T-cell (primary cell): ENCODE measurements at places on chromosomes 7 and 10.

- DNase-seq: no peak
Measured at GRCh38 chr10:14524691-14525324, 194.1 kb upstream of the FRMD4A start.

DNA sequence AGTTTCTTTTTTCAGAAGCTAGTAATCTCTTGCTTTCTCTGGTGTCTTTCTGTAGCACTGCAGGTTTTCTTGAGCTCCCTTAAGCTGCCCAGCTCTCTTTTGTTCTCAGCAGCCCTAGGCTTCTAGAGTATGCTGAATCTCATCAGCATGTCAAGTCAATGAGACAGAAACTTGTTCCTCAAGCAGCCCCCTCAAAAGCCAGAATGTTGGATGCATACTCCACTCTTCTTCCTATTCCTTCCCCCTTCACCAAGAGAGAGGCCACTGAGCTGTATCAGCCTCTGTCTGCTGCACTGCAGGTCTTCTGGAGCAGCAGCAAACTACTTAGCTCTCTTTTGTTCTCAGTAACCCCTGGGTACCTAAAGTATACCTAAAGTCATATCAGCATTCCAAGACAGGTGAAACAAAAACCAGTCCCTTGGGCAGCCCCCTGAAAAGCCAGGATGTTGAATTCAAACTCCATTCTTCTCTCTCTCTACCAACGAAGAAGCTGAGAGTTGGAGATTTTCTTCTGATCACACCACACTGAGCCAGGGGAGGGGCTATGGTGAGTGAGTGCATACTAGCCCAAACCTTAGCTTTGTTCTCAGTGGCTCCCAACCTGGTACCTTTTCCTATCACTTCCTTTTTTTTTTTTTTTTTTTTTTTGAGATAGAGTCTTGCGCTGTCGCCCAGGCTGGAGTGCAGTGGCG, 73.3 kb upstream of the WAC start:
- no peak for DNase-seq

DNA sequence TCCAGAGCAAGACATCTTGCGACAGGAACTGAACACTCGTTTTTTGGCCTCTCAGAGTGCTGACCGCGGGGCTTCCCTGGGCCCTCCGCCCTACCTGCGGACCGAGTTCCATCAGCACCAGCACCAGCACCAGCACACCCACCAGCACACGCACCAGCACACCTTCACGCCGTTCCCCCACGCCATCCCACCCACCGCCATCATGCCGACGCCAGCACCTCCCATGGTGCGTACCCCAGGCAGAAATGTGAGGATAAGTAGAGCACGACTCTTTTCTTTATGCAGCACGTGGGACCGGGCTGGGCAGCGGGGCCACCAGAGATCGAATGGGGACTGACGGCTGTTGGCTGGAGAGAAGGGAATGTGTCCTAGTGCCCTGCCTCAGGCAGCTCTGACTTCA, 365.8 kb upstream of the GALNT17 start:
- DNase-seq: no peak

- peak; percentile 47 for DNase-seq
Measured at GRCh38 chr10:70115948-70116682, 16.5 kb downstream of the AIFM2 start.

DNA sequence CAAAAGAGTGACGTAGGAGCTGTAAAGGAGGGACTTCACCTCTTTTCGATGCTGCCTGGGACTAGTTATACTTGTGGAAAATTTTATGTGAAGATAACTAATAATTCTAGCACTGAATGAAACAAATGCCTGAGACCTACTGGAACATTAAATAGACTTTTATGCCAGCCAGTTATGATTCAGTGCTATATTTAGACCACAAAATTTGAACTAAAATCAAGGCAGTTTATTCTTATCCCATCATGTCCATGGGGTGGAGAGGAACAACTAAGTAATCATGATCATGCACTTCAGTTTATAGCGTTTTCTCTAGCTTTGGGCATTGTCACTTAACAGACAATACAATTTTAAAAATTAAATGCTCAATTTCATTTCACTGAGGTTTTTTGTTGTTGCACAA, 76.7 kb downstream of the ZEB1 start:
- no peak for DNase-seq

DNA sequence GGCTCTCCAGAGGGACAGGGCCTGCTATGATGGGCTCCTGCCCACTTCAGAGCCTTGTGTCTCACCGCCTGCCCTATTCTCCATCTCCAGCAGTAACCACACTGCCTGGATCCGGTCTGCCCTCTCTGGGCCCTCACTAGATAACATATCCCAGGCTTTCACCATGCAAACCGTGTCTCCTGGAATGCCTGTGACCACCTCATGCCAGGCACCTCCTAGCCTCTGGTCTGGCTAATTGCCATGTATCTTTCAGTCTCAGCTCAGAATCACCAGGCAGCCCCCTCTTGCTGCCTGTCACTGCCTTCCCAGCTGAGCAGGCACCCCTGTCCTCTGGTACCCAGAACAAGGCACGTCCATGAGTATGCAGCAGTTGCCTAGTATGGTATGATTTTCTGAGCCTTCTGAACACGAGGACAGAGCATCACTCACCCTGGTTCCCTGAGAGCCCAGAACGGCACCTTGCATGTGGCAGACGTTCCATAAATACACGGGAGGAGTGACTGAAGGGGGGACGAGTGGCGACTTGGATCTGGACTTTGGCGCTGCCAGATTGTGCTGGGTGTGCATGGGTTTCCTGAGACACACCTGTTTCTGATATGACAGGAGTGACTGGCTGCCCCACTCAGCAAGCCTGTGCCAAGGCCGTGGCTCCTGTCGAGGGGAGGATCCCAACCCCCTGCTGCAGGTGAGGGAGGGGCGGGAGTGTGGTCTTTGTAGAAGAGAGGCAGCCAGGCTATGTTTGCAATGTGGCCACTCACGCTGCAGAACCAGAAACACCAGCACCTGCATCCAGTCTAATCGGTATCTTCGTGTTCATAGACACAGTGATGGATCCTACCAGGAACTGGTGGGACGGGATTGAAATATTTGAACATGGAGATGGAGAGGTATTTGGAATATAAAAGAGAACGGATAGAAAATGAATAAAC, 95.2 kb downstream of the VOPP1 start:
- DNase-seq: no peak

DNA sequence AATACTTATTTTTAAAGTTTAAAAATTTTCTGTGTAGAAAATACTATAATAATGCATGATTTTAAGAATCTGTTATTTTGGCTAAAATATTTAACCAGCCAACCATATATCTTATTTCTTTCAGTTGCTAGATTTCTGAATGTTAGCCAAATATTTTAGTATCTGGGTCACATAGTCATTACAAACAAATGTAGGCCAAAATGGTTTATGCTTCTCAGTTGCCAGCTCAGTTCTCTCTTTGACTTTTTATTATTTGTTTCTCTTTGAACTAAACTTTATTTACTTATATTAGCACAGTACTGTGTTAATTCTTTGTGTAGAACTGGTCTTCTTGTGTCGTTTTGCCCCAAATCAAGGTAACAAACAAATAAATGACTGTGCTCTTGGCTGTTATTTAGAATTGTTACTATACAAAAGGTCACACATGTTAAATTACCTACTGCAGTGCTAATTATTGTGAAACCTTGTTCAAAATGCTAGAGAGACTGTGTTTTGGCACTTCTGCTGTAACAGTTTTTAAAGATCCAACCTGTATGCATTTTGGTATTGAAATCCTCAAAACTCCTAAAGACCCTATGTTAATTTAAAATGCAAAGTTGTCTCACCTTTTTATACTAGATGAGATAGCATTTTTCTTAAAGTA, 39.8 kb downstream of the ZEB1 start:
- no peak for DNase-seq

GRCh38 chr10:3409928-3410327, 237.3 kb upstream of the PITRM1 start:
- no peak for DNase-seq

DNA sequence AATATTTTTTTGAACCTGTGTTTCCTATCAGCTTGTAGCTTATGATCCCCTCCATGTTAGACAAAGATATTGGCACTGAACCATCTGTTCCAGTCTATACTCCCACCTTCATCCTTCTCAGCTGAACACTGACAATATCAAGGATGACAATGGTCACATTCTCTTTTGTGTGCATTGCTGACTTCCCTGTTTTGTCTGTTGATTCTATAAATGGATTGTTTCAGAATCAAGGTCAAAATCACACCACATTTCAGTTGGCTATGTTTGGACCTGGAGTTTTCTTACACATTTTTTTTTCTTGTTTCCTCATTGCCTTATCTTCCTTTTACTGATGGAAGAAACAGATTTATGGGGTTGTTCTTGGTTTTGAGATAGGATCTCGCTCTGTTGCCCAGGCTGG, 11.3 kb upstream of the SMURF1 start:
- DNase-seq: no peak

DNA sequence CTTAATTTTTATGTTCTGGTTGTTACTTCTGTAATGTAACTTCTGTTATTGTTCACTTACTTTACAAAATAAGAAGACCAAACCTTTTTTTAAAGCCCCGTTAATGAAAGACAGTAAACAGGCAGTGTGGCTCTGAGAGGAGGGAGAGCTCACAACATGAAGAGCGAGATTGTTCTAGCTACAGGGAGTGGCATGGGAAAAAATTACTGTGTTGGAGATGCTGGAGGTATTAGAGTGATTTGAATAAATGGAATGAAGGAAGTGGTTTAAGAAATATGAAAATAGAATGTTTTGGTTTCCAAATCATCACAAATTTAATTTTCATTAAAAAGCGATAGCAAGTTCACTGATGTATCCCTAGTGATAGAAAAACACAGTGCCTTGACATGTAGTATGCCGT, 31.8 kb downstream of the REEP3 start:
- no peak for DNase-seq

- no peak for DNase-seq
Measured at GRCh38 chr7:7207876-7208275, 25.5 kb downstream of the C1GALT1 start.

DNA sequence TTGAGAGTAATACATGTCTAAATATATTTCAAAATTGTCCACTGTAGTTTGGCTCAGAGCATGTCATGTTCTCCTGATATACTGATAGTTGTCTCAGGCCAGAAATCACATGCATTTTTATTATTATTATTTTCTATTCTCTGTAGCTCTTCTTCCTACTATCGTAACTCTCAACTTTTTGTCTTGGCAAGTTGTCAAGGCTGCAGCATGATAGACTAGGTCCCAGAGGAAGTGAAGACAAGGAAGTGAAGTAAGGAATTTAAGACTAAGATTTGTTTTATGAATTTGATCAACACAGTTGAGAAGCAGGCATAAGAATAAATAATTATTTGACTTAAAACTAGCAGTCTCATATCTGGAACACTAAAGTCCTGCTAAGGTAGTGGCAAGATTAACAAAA, 369.5 kb downstream of the ABCA13 start:
- DNase-seq: no peak

DNA sequence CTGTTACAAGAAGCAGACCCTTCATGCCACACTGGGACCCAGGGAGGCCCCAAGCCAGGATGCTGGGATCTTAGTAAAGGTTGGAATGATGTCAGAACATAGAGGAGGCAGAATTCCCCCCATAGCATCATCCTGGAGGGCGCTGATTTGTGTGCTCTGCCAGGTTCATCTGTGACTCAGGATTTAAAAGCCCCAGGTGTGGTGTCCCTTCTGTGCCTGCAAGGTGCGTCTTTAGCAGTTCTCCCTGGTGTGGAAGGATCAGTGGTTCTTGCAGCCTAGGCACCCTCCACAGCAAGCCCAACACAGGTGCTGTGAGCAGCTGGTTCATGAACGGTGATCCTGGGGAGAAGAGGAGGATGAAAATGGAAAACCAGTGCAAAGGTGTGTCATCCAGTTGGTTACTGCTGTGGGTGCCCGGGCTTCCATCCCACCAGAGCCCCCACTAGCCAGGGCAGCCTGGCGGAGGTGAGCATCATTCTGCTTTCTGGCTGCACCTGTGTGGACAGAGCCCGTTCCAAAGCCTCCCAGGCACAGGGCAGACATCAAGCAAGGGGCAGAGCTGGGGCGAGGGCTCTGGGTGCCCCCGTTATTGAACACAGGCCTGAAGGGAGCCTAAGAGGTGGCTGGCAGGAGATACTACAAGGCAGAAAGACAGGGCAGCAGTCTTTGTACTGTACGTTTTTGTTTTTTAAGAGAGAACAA, 49.5 kb downstream of the IKZF1 start:
- no peak for DNase-seq

DNA sequence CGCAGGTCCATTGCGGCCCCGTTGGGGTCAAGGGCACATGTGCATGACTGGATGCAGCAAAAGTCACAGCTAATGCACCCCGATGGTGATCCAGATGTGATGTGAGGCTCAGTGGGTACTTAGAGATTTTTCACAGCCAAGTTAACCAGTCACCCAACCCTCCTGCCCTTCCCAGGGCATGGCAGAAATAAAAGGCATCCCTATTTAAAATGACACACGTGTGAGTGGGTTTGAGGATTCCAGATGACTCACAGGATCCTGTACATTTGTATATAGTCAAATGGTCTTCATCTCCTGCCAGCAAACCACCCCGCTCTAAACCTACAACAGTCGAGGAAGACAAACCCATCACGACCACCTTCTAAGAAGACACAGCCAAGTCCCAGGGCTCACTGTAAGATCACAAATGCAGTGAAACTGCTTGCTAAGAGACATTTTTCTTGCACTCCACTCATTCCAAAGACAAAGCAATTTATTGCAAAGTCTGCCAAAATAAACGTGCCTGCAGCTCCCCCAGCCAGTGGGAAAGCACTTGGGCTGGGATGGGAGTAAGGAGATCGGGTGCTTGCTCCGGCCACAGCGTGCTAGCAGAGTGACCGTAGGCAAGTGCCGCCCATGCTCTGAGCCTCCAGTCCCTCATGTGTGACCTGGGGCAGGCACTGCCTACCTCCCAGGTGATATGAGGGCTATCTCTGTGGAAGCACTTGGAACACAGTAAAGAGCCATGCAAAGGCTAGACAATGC, 86.6 kb upstream of the MACROH2A2 start:
- DNase-seq: no peak

DNA sequence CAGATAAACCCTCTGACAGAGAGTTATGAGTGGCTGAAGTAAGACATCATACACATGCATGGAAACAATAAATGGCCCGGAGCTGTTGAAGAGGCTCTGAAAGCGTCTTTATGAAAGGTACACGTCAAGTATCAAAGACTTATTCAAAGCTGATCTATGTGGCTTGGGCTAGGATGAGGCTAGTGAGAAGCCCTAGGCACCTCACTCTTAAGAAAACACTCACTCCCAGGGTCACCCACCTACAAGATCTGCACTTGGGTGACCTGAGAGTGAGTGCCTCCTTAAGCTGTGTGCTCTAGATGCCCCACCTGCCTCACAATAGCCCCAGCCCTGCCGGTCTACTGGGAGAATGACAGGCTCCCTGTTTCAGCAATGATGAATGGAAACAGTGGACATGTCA, 1.1 kb upstream of the GIMAP1 start:
- no peak for DNase-seq

GRCh38 chr10:30987463-30987862, 44.2 kb downstream of the ZNF438 start:
- no peak for DNase-seq

- no peak for DNase-seq
Measured at GRCh38 chr10:71582019-71582418, 137.6 kb downstream of the C10orf105 start.

- no peak for DNase-seq
Measured at GRCh38 chr7:126608339-126608776, 644.4 kb downstream of the GRM8 start.

- DNase-seq: no peak
Measured at GRCh38 chr10:123191886-123192285, 37.7 kb downstream of the BUB3 start.
